Mesothelial cell of epicardium (in vitro differentiated cells): ENCODE measurements at places on chromosomes 6 and 20. TPM values are rescaled to one million over a fixed set of nuclear protein-coding genes. Genes with fewer than 3 reads are reported as not detected.

DNA sequence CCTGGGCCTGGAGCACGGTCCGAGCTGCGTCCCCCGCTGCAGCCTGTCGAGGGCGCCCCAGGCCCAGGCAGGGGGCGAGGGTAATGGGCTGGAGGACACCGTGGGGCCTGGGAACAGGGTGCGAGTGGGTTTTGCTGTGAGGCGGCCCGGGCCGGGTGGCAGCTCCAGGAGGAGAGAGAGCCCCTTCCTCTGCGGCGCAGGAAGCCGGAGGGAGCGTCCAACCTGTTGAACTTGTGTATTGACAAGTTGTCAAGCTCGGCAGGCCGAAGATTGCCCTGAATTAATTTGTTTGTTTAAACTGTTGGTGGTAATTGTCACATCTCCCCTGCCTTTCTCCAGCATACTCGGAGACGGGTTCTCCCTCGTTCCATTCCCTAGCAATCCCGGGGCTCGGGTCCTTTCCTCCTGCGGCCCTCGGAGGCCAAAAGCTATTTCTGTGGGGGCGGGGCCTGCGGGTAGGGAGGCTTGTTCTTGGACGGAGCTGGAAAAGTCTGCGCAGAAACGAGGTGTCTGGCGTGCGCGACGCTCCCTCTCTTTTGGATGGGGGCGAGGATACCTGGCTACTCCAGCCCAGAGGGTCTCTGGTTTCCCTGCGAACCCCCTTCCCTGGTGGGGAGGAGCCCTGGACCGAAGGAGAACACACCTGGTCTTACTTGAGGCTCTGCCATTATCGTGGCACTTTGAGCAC is 9.9 kb downstream of the NR2E1 start:
- peak overlapping the region; percentile 57 for H3K4me3 ChIP-seq
- no peak overlapping the region for H3K27ac ChIP-seq
- no peak for DNase-seq
- peaks cover 17% of the 10 kb centered on the region for H3K4me1 ChIP-seq
- peaks cover 98% of the 10 kb centered on the region for H3K27me3 ChIP-seq

- H3K4me1 ChIP-seq, result peaks cover 30% of the 10 kb centered on the region
- H3K36me3 ChIP-seq, result no peaks in the 10 kb centered on the region
- H3K4me3 ChIP-seq, result peak overlapping the region; percentile 56
- H3K27ac ChIP-seq, result peak overlapping the region; percentile 99
Observed at GRCh38 chr20:2820084-2820895, 4.1 kb downstream of the TMEM239 start.

GRCh38 chr6:35668744-35669450 is 19.8 kb downstream of the FKBP5 start:
- peak overlapping the region; percentile 47 for H3K27ac ChIP-seq

Gene SLC22A1
- 1.8 to 2.4 TPM (median 2.0 TPM) in 3 replicates for total RNA-seq

- peaks cover 20% of the 10 kb centered on the region for H3K27me3 ChIP-seq
- peaks cover 2% of the 10 kb centered on the region for H3K4me1 ChIP-seq
- H3K4me3 ChIP-seq, result no peak overlapping the region
- no peak overlapping the region for H3K27ac ChIP-seq
- no peaks in the 10 kb centered on the region for H3K36me3 ChIP-seq
Observed at GRCh38 chr6:84464471-84464870, 237.0 kb upstream of the CEP162 start.

DNA sequence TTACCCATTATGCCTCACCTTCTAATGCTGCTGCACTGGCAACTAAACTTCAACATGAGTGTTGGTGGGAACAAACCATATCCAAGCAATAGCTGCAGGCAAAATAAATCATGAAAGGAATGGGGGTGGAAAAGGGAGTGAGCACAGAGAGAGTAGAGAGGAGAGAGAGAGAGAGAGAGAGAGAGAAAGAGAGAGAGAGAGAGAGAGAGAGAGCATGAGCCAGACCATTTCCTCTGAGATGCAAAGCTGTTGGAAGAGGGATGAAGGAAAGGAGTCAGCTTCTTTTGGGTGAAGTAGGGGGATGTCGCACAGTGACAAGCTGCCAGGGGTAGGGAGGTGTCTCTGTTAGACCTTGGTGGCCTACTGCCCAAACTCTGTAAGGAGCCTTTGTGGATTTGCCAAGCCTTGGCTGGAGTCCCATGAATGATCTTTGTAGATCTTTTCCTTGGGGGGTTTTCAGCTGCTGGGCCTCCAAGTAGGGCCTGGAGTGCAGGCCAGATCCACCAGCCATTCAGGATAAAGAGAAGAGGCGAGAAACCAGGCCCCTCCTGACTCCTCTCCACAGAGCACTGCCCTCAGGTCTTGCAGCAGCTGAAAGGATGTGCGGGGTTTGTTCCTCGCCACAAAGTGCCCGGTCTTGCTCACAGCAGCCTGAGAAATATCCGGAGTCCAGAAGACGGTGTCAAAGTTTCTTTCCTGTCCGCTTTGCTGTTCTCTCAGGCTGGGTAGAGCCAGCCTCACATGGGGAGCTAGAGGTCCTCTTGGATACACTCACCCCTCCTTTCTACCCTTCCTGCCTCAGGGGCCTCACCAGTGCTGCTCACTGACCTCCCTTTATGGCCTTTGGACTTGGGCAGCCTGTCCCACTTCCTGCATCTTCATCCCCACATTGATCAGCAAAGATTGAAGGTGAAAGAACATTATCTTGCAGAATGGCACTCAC is 17.8 kb downstream of the BTBD3 start:
- H3K27ac ChIP-seq, result no peak overlapping the region
- H3K4me1 ChIP-seq, result peaks cover 7% of the 10 kb centered on the region
- H3K27me3 ChIP-seq, result no peaks in the 10 kb centered on the region
- peaks cover 7% of the 10 kb centered on the region for H3K36me3 ChIP-seq
- DNase-seq, result no peak

DNA sequence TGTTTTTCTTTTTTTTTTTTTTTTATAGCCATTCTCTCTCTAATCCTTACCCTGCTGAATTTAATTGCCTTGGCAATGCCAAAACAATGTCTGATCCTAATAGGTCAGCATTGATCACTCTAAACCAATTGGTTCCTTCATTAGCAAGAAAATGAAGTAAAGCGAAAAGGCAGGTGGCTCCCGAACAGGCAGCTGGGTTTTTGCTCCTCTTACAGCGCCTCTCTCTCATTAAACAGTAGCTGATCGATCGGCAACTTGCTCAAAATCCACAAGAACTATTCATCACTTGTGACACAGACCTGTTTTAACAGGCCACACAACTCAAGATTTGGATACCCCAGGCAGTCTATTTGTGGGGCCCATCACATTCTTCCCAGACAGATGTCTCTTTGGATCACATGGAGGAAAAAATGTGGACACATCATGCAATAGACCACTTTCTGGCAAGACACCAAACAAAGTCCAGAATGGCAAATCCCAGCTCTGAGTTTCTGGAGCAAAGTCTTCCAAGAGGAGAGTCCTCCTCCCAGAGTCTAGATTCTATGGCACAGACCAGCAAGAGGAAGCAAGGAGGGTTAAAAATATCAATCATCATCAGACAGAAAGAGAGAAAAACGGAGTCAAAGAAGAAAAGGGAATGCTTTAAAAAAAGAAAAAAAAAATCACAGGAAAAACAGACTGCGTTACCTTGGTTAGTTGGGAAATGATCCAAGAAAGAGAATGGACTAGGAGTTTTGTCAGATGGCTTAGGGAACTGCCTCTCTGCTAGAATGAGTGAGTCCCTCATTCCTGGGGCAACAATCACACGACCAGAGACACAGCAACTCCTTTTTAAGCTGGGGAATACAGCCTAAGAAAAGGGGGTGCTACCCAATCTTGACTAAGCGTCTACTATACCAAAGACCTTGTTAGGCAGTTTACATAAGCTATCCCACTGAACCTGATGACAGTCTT is 247.8 kb downstream of the BTBD9 start:
- H3K36me3 ChIP-seq, result no peaks in the 10 kb centered on the region
- H3K4me1 ChIP-seq, result peaks cover 25% of the 10 kb centered on the region
- H3K27me3 ChIP-seq, result no peaks in the 10 kb centered on the region
- no peak for DNase-seq
- no peak overlapping the region for H3K27ac ChIP-seq

DNA sequence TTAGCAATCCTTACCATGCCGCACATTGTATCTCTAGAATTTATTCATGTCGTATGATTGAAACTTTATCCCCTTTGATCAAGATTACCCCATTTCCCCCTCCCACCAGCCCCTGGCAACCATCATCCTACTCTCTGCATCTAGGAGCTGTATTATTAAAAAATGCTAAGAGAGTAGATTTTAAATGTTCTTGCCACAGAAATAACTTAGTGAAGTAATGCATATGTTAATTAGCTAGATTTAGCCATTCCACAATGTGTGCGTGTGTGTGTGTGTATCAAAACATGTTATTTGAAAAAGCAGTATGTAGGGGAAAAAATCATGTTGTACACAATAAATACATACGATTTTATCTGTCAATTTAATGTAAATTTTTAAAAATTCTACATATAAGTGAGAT is 11.9 kb upstream of the SPINT3 start:
- no peaks in the 10 kb centered on the region for H3K4me1 ChIP-seq
- no peak overlapping the region for H3K4me3 ChIP-seq
- no peak for DNase-seq
- no peak overlapping the region for H3K27ac ChIP-seq
- no peaks in the 10 kb centered on the region for H3K36me3 ChIP-seq

Gene ZC3H12D
- 0.44 to 0.72 TPM (median 0.47 TPM) in 3 replicates for total RNA-seq

GRCh38 chr20:63693733-63694583 is 2.5 kb upstream of the TNFRSF6B start:
- no peaks in the 10 kb centered on the region for H3K27me3 ChIP-seq
- H3K4me1 ChIP-seq, result no peaks in the 10 kb centered on the region
- peaks cover 7% of the 10 kb centered on the region for H3K36me3 ChIP-seq
- H3K27ac ChIP-seq, result peak overlapping the region; percentile 16
- H3K4me3 ChIP-seq, result no peak overlapping the region
- no peak for DNase-seq

GRCh38 chr6:34358389-34358905 is 34.0 kb downstream of the NUDT3 start:
- H3K27ac ChIP-seq, result peak overlapping the region; percentile 84
- H3K4me1 ChIP-seq, result peaks cover 28% of the 10 kb centered on the region
- no peaks in the 10 kb centered on the region for H3K36me3 ChIP-seq

GRCh38 chr6:167858842-167859664 is 32.3 kb downstream of the AFDN start:
- DNase-seq, result no peak
- H3K27ac ChIP-seq, result peak overlapping the region; percentile 97
- no peak overlapping the region for H3K4me3 ChIP-seq

Gene LY6G6D
- total RNA-seq, result 0.67 to 1.8 TPM (median 0.82 TPM) in 3 replicates

GRCh38 chr20:16007164-16007563 is 566.1 kb downstream of the KIF16B start:
- H3K4me1 ChIP-seq, result peaks cover 21% of the 10 kb centered on the region
- no peaks in the 10 kb centered on the region for H3K36me3 ChIP-seq
- no peak for DNase-seq
- H3K27ac ChIP-seq, result peak overlapping the region; percentile 15
- no peaks in the 10 kb centered on the region for H3K27me3 ChIP-seq
- no peak overlapping the region for H3K4me3 ChIP-seq

DNA sequence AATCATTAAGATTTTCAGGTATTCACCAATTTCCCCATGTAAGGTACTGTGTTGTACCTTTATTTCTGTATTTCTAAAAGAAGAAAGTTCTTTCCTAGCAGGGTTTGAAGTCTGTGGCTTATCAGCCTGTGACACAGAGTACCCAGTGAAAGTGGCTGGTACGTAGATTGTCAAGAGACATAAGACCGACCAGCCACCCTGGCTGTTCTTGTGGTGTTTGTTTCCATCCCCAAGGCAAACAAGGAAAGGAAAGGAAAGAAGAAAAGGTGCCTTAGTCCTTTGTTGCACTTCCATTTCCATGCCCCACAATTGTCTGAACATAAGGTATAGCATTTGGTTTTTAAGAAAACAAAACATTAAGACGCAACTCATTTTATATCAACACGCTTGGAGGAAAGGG is 40.6 kb upstream of the SMIM28 start:
- no peaks in the 10 kb centered on the region for H3K27me3 ChIP-seq
- no peak overlapping the region for H3K4me3 ChIP-seq
- H3K36me3 ChIP-seq, result peaks cover 11% of the 10 kb centered on the region
- no peak for DNase-seq
- H3K4me1 ChIP-seq, result no peaks in the 10 kb centered on the region
- no peak overlapping the region for H3K27ac ChIP-seq

- no peak overlapping the region for H3K4me3 ChIP-seq
- peaks cover 5% of the 10 kb centered on the region for H3K36me3 ChIP-seq
- no peaks in the 10 kb centered on the region for H3K27me3 ChIP-seq
- peak overlapping the region; percentile 43 for H3K27ac ChIP-seq
- peaks cover 47% of the 10 kb centered on the region for H3K4me1 ChIP-seq
Observed at GRCh38 chr6:16402581-16402900, 164.2 kb downstream of the GMPR start.

Gene TEAD3
- total RNA-seq, result 88.2 to 91.8 TPM (median 91.4 TPM) in 3 replicates

DNA sequence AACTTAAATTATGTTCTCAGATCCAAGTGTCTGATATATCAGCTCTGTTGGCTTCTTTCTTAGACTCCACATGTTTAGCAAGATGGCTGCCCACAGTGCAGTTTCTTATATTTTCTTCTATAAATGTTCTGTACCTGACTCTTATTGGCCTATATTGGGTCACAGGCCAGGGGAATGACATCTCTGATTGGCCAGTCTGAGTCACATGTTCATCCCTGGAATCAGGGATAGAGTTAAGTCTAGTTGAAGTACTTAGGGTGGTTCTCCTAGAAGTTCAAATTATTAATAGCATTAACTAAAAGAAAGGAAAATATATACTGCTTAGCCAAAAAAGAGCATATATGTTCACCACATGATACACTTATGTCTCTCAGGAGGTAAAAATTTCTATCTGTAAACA is 105.3 kb upstream of the SLC22A16 start:
- no peaks in the 10 kb centered on the region for H3K27me3 ChIP-seq
- H3K27ac ChIP-seq, result no peak overlapping the region
- no peak for DNase-seq
- no peak overlapping the region for H3K4me3 ChIP-seq
- no peaks in the 10 kb centered on the region for H3K4me1 ChIP-seq

DNA sequence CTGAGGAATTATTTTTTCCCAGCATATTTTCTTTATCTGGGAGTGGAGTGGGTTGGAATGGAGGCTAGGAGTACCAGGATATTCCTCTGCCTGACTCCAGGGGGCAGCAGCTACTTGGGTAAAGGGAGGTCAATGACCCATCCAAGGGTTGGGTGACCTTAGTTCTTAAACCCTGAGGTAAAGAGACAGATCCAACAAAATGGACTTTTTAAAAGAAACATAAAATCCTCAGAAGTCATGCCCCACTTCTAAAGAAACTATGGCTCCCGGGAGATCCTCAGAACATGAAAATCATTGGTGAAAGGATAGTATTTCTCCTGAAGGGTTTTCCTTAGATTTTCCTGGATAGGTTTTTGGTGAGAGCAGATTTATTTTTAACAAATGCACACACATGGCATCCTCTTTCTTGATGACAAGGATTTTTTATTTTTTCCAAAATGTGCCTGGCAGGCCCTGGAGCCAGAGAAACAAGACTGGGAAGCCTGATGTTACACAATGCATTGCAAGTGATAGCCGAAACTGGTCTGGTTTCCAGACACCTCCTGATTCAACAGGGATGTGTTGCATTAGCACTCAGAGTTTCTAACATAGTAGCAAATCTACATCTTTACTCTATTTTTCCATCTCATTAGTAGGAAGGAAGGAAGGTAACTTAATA is 240.9 kb upstream of the BTBD3 start:
- no peaks in the 10 kb centered on the region for H3K4me1 ChIP-seq
- H3K36me3 ChIP-seq, result no peaks in the 10 kb centered on the region
- H3K27ac ChIP-seq, result no peak overlapping the region
- H3K27me3 ChIP-seq, result peaks cover 3% of the 10 kb centered on the region
- DNase-seq, result no peak

GRCh38 chr20:24676978-24677370 is 207.5 kb downstream of the SYNDIG1 start:
- H3K4me1 ChIP-seq, result no peaks in the 10 kb centered on the region
- no peaks in the 10 kb centered on the region for H3K27me3 ChIP-seq
- H3K27ac ChIP-seq, result no peak overlapping the region
- H3K4me3 ChIP-seq, result no peak overlapping the region
- no peaks in the 10 kb centered on the region for H3K36me3 ChIP-seq
